ENCODE measurements at places on chromosomes 4 and X.

- DNase-seq = no peak
Observed at GRCh38 chr4:182795446-182796238, 121.5 kb downstream of the DCTD start.

DNA sequence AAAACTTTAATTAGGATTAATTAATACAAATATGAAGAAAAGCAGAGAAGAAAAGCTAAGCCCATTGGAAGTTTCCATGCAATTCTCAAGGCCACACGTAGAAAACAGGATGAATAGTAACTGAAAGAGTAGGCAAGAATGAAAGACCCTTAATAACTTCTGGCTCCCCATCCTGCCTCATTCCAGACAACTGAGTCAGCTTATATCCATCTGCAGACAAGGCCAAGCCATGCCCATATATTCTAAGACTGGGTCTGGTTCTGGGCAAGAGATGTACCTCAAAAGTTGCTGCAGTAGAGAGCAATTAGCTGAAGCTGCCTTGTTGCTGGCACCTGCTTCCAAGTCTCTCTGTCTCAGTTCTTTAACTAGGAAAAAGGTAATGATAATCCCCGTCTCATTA is 244.1 kb downstream of the GPC3 start:
- no peak for DNase-seq

DNA sequence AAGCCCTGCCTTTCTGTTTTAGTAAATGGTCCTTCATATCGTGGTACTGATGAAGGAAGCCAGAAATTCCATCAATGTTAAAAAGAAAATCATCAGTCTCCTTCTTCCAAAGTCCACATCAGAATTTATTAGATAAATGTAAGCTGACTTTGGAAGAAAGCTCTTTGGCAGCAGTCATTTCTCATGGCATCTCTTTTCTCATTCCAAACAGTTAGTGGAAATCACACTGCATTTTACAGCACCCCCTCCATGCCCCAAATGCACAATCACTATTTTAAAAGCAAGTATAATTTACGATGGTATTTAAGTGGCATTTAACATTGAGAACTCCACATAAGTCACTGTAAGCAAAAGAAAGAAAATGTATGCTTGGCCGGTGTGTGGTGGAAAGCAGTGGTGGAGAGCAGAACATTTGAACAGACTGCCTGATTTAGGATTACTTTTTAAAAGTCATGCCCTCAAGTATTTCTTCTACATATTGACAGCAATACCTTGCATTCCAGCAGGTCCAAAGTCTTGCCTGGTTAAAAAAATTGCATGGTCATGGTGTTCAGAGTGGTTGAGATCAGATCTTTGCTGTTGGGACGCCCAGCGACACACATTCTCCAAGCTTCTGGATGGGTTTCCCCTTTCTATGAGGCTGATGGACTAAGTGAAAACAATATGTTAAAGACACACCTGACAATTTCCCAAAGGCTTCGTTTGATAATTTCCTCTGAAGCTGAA is 248.6 kb downstream of the ADAMTS3 start:
- no peak for DNase-seq

DNA sequence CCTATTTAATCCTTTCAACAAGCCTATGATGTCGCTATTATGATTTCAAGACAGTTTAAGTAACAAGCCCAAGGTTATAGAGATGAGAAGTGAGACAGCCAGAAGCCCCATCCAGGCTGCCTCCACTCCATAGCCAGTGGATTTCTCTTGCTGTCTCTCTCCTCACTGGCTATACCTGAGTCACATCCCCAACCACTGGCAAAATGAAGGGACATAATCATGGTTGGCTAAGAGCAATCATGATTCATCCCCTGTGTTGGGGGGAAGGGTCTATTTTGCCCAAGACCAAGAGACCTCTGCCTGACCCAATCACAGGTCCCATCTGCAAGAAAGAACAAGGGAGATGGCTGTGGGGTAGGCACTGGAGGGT is 334.9 kb upstream of the GATB start:
- DNase-seq = no peak

- no peak for DNase-seq
Observed at GRCh38 chr4:156100651-156101050, 147.0 kb upstream of the CTSO start.

Data from activated CD4-positive, alpha-beta T cell treated with anti-CD3 and anti-CD28 coated beads, Interleukin-2, amount 50 U/mL, for 48 hours (primary cell).